H9 (cell line): ENCODE measurements at places on chromosomes 2 and 18. TPM values are rescaled to one million over a fixed set of nuclear protein-coding genes. Genes with fewer than 3 reads are reported as not detected.

DNA sequence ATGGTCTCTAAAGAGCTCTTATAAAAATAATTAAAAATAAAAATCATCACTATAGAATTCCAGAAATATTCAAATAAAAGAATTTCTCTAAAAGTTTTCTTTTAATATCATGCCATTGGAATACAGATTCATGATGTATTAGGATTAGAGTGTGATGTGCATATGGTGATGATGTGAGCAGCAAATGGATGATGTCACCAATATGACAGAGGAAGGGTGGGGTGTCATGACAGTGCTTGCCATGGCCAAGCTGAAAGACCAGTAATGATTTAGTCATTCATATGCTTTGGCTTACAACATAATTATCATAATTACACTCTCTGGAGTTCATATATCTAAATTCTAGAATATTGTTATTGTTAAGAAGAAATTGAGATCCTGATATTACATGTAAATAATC, 27.4 kb upstream of the TTC32 start:
- H3K4me1 ChIP-seq = no peaks in the 10 kb centered on the region
- H3K27me3 ChIP-seq = no peaks in the 10 kb centered on the region
- H3K27ac ChIP-seq = no peak overlapping the region
- H3K36me3 ChIP-seq = peaks cover 65% of the 10 kb centered on the region
- DNase-seq = no peak
- no peak overlapping the region for H3K4me3 ChIP-seq

- peak; percentile 60 for DNase-seq
- no peaks in the 10 kb centered on the region for H3K27me3 ChIP-seq
- H3K27ac ChIP-seq = no peak overlapping the region
- no peak overlapping the region for H3K4me3 ChIP-seq
- no peaks in the 10 kb centered on the region for H3K36me3 ChIP-seq
- H3K4me1 ChIP-seq = no peaks in the 10 kb centered on the region
Measured at GRCh38 chr18:73980289-73980979, 167.2 kb downstream of the FBXO15 start.

GRCh38 chr2:105674859-105675541, 69.7 kb upstream of the NCK2 start:
- no peaks in the 10 kb centered on the region for H3K27me3 ChIP-seq
- H3K27ac ChIP-seq = no peak overlapping the region
- H3K4me1 ChIP-seq = no peaks in the 10 kb centered on the region
- DNase-seq = no peak
- H3K4me3 ChIP-seq = no peak overlapping the region

GRCh38 chr2:86831537-86831936, 30.1 kb downstream of the CD8B start:
- H3K4me1 ChIP-seq = peaks cover 4% of the 10 kb centered on the region
- H3K27me3 ChIP-seq = no peaks in the 10 kb centered on the region
- H3K36me3 ChIP-seq = no peaks in the 10 kb centered on the region
- no peak overlapping the region for H3K4me3 ChIP-seq

- H3K4me1 ChIP-seq = no peaks in the 10 kb centered on the region
- no peak for DNase-seq
- no peaks in the 10 kb centered on the region for H3K27me3 ChIP-seq
- no peak overlapping the region for H3K27ac ChIP-seq
- H3K4me3 ChIP-seq = no peak overlapping the region
Measured at GRCh38 chr2:185522472-185522871, 216.1 kb upstream of the FSIP2 start.

DNA sequence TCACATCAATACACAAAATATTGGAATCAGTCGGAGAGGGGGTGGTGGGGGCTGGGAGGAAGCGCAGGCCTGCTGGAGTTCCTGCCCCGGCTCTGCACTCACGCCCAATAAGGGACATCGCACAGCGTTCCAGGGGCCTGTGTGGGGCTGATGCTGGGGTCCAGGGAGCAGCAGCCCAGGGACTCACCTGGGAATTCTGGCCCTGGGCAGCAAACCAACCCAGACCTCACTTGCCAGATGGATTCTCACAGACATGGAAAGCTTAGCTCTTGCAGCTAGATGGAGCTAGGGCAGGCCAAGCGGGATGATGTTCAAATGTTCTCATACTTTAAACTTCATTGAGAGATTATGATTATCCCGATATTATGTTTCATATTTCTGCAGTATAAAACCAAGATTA, 266.6 kb upstream of the TANK start:
- H3K4me1 ChIP-seq = no peaks in the 10 kb centered on the region
- H3K36me3 ChIP-seq = no peaks in the 10 kb centered on the region; the same call in 2 of the 3 replicates
- no peak overlapping the region for H3K4me3 ChIP-seq
- H3K27me3 ChIP-seq = no peaks in the 10 kb centered on the region
- no peak for DNase-seq

Gene XIRP2
- 0.07 TPM in 1 of 2 replicates, not detected in the other for total RNA-seq
